ENCODE measurements at places on chromosomes 6 and 20.

- no peak for DNase-seq
Measured at GRCh38 chr6:12804952-12805645, 88.5 kb downstream of the PHACTR1 start.

GRCh38 chr6:168709991-168710390 is 269.0 kb downstream of the SMOC2 start:
- DNase-seq = no peak

- DNase-seq = no peak
Measured at GRCh38 chr20:63483834-63484233, 11.4 kb upstream of the KCNQ2 start.

DNA sequence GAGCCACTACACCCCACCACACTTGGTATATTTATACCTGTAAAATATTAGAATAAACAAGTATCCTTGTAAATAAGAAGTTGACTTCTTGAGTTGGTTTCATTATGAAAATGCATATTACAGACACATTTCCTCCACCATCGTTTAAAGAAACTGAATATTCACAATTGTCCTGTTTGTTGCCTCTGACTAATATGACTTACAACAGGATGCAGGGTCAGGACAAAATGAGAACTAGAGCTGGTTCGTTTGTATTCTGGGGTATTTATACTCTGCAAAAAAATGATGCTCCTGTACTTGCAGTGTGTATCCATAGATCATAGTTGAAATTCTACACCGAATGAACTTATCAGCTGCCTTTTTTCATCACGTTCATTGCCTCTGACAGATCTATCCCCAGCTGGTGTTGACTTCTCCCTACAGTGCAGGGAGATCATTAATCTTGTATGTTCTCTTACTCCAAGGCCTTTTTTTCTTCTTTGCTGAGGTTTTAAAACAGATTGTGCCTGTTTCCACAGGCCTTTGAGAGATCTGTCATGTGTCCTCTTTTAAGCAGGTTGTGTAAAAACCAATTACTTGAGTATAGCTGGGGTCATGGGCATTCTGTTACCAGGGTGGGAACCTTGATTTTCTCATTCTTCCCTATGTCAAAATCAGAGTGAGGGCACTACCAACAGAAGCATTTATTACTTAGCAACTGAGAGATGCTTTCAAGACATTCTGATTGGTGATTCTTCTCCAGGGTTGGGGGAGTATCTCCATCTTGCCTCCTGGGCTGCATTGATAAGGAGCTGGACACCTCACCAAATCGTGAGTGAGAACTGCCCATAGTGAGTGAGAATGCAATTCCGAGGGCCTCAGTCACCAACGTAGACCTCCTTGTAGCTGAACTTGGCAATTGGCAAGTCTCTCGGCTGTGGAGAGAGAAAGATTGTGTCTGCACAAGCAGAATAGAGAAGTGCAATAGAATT is 78.8 kb upstream of the CD83 start:
- DNase-seq = no peak

DNA sequence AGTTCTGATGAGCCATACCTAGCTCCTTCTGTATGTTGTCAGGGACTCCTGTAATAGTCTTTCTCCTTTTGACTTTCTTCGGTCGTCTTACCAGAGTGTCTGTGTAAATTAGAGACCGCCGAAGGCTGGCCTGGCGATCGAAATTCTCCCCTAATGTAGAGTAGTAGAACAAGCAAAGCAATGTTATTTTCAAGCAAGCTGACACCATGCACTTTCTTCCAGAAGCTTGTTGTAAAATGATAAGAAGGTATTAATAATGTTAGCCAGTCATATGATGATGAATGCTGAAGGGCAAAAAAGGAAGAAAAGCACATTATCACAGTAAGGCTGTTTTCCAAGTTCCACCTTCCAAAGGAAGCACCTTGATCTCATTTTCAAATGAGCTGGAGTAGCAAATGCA is 37.9 kb downstream of the HEBP2 start:
- DNase-seq = no peak

DNA sequence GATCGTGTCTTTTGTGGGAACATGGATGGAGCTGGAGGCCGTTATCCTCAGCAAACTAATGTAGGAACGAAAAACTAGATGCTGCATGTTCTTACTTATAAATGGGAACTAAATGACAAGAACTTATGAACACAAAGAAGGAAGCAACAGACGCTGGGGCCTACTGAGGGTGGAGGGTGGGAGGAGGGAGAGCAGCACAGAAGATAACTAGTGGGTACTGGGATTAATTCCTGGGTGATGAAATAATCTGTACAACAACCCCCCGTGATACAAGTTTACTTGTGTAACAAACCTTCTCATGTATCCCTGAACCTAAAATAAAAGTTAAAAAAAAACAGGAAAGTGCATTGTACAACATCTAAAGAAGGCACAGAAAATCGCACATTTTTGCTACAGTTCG is 59.0 kb upstream of the TMEM170B start:
- no peak for DNase-seq

DNA sequence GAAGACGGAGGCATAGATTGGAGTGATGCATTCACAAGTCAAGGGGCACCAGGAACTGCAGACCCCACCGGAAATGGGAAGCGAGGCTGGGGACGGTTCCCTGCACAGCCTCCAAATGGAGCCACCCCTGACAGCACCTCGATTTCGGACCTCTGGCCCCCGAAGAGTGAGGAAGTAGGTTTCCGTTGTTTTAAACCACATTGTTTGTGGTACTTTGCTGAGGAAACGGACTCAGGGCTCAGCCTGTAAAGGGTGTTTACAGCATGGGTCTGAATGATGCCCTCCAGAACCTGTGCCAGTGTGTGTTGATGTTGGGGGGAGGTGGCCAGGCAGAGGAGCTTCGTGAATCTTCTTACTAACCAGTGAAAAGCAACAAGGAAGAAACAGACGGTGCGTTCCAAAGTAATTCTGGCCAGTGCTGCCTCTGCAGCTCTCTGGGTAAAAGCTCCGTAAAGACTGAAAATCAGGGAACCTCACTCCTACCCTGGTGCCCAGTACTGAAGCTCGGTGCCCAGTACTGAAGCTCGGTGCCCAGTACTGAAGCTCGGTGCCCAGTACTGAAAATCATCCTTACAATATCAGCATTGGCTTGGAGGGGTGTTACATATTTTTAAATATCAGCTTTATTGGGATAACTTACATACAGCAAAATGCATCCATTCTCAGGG is 30.1 kb upstream of the CCR6 start:
- no peak for DNase-seq

DNA sequence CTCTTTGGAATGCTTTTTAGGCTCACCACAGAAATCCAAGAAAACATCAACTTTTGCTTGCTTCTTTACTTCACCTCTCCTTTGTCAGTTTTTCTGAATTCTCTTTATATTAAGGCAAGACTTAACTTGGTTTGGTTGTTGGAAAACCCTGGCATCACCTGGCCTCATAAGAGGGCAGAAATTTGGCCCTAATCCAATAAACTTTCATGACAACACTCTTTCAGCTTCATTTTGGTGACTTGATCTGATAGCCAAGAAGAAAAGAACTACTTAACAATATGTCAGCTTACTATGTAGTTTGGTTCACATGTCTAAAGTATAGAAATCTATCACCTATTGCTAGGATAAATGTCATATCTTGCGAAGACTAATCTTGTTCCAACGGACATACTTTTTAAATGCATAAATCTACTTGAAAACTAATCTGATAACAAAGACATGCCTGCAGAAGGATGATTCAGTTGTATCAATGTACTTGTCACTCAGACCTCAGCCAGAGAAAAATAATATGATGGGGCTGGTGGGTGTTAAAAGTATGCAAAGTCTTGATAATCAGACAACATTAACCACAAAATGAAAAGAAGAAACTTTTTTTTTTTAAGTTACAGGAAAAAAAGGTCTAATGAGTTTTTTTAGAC is 19.3 kb upstream of the HBS1L start:
- DNase-seq = no peak

DNA sequence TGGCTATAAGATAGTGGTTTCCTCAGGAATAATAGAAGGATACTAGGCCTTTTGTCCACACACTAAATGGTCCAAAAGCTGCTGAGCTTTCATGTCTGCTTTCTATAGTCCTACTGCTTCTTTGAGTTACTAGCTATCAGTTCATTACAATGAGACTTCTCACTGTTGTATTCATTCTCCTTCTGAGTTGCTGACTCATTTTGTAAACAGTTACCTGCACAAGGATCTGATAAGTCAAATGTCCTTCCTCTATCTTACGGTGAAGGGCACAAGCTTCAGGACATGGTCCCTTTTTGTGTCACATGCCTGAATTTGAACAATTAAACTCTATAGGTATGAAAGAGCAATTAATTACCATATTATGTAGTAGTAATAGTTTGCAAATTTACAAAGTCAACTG is 90.5 kb downstream of the MAN1A1 start:
- no peak for DNase-seq

DNA sequence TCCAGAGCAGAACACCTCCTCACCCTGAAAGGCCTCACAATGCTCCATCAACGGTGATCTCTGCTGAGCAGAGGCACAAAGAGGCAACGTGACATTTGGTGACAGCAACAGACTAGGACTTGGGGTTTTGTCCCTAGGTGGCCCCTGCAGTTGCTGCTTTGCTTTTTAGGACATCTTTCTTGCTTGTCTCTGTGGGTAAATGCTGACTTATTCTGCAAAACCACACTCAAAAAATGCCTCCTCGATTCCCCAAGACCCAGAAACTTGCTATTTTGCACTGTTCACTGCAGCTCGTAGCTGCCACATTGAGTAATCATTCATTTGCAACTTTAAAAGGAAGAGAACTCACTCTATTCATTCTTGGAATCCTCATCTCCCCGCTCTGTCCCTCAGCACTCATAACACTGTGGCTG is 209.9 kb downstream of the LY86 start:
- DNase-seq = peak; percentile 49

DNA sequence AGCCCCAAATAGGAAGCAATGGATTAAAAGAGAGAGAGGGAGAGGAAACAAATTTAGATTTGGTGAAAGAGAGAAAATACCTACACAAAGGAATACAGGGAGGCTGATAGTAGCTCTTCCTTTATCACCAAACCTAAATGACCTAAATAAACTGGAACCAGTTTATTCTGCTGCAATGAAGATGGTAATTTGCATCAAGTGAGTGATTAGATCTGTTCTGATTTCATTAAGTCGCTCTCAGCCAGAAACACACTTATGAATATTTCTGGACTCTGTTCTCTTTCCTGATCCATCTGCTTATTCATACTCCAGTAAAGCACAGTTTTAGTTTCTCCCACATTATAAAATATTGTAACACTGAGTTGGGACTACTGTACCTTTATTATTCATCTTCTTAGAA is 83.4 kb upstream of the BMP5 start:
- no peak for DNase-seq

DNA sequence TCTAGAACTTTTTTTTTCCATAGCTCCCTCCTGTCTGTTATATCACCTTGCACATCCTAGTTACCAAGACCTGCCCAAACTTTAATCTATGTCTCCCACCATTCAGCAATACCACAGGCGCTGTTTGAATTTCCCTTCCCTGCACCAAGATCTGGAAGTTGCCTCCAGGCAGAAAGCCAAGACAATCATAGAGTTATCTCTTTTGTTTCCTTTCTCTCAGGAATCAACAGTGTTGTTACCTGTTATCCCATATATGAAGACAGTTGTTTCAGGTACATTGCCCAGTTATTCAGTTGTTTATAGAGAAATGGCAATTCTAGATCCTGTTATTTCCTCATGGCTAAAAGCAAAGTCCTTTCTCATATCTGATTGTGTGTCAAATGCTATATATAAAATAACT is 63.2 kb downstream of the PDSS2 start:
- no peak for DNase-seq

- DNase-seq = no peak
Measured at GRCh38 chr20:58790454-58790853, 60.2 kb downstream of the GNAS-AS1 start.

- DNase-seq = no peak
Measured at GRCh38 chr20:15265581-15266309, 928.3 kb upstream of the FLRT3 start.

GRCh38 chr6:3794092-3794491 is 42.6 kb upstream of the PXDC1 start:
- DNase-seq = no peak

DNA sequence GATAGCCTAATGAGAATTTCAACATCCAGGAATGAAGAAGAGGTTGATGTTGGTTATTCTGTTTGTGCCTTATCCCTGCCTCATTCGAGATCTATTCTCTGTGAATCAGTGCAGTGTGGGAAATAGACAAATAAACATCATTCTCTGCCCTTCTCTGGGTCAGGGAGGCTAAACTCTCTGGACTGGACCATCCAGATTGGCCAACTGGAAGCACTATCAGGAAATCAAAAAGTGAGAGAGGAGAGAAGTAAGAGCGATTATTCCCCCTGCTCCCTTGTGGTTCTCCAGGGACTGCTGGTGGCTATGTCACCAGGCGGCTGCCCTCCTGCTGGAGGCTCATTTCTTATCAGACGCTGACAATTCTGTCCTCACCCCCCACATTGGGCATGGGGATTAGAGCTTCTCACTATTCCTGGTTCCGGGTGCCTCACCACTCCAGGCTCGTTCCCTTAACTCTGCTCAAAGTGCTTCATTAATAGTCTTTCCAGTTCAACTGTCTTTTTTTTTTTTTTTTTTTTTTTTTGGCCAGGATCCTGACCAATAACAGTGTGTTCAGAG is 201.7 kb upstream of the RREB1 start:
- DNase-seq = no peak

GRCh38 chr6:2432292-2432691 is 186.9 kb upstream of the GMDS start:
- no peak for DNase-seq

- DNase-seq = no peak
Measured at GRCh38 chr6:89667872-89668556, 29.5 kb upstream of the LYRM2 start.

DNA sequence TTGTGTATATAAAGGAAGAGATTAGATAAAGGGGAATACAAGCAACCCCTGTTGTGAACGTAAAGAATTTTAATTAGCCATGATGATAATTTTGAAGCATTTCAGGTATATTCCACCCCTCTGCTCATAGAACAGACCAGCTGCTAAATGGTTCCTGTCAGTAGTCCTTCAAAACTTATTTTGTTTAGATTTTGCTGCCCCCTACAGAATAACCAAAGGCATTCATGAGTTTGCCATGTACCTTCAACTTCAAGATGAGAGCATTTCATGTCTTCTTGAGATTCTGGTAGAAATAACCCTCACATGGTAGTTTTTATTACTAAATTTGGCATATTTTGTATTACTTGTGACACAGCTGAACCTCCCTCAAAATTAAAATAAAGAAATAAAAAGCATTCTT is 1586.7 kb downstream of the HACE1 start:
- DNase-seq = no peak

DNA sequence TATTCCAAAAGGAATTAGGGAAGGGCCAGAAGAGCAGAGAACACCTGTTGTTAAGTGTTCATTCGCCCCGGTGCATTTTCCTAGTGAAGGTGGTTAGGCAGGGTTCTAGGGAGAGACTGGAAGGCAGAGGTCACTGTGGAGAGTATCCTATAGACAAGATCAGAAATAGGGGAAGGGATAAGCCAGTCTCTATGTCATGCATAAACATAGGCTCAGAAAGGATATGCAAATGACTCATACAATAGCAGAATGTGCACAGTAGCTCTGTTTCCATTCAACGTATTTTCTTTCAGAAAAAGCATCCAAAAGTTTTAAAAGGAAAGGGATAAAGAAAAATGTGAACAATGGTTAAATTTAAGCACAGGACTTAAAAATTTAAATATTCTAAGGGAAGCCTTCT is 47.4 kb downstream of the BMP6 start:
- DNase-seq = no peak

Data from GM12864 (cell line).